ENCODE measurements at places on chromosomes 16 and 17.

- no peak for DNase-seq
Measured at GRCh38 chr17:57422574-57423164, 166.3 kb downstream of the MSI2 start.

GRCh38 chr16:30030011-30030685 is 923 bp downstream of the TLCD3B start:
- no peak for DNase-seq

DNA sequence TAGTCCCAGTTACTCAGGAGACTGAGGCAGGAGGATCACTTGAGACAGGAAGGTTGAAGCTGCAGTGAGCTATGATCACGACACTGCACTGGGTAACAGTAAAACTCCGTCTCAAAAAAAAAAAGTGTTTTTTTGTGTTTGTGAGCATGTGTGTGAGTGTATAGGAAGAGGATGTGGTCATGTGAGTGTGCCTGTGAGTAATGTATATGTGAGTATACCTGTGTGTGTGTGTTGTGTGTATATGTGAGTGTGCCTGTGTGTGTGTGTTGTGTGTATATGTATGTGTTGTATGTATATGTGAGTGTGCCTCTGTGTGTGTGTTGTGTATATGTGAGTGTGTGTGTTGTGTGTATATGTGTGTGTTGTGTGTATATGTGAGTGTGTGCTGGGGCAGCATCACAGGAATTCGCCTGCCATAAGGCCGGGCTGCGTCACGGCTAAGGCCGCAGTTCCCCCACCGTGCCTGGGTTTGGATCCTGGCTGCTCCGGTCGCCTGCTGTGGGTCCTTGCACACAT is 21.4 kb upstream of the NPTX1 start:
- no peak for DNase-seq

DNA sequence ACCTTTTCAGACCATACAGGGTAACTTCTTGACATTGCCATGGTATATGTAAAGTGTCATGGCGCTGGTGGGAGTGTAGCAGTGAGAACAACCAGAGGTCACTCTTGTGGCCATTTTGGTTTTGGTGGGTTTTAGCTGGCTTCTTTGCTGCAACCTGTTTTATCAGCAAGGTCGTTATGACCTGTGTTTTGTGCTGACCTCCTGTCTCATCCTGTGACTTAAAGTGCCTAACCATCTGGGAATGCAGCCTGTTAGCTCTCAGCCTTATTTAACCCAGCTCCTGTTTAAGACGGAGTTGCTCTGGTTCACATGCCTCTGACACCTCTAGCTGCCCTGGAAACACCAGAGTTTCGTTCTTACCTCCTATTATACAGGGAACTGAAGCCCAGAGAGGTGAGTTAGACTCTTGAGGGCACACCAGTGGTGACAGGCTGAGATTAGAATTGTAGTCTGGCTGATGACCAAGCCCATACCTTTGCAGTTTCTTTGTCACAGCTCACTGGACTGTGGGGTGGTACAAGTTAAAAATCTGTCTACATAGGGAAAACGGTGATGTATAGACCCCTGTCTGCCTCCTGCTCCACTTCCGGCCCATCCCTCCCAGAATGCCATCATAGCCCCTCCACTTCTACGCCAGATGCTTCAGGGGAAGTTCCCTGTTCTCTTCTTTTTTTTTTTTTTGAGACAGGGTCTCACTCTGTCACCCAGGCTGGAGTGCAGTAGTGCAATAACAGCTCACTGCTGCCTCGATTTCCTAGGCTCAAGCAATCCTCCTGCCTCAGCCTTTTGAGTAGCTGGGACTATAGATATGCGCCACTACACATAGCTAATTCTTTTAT is 21.0 kb downstream of the KSR1 start:
- DNase-seq: no peak
